ENCODE measurements at places on chromosomes 11 and 22.

DNA sequence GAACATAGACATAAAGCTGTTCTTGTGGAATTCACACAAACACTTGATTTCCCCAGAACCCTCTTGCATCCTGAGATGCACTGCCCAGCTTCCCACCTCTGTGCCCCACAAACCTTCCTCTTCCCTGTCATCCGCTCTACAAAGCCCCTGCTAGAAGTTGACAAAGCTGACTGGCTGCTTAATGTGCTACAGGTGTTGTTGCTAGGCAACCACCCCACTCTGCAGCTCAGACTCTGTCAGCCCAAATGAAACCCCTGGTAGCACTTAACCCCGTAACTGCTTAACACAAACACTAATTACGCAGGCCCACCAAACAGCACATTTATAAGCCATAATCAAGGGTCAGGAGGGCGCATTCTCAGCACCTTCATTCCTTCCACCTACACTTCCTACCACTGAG, 172.0 kb upstream of the CADM1 start:
- DNase-seq = no peak

DNA sequence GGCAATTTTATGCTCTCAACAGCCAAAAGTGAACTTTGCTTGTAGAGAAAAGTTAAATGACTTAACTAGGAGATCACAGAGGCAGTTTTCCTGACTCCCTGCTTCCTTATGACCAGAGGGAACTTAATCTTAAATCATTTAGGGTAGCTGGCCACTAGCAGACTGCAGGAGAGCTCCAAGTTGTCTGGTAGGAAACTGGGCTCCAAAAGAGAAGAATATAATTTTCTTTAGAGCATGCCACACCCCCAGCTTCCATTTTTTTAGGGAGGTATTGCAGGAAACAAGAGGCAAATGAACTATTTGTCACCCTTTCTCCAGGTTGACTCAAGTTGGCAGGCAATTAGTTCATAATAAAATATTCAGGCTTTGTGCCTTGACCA, 2.6 kb downstream of the METTL15 start:
- no peak for DNase-seq

GRCh38 chr11:5272395-5273017, 2.8 kb upstream of the HBE1 start:
- no peak for DNase-seq

DNA sequence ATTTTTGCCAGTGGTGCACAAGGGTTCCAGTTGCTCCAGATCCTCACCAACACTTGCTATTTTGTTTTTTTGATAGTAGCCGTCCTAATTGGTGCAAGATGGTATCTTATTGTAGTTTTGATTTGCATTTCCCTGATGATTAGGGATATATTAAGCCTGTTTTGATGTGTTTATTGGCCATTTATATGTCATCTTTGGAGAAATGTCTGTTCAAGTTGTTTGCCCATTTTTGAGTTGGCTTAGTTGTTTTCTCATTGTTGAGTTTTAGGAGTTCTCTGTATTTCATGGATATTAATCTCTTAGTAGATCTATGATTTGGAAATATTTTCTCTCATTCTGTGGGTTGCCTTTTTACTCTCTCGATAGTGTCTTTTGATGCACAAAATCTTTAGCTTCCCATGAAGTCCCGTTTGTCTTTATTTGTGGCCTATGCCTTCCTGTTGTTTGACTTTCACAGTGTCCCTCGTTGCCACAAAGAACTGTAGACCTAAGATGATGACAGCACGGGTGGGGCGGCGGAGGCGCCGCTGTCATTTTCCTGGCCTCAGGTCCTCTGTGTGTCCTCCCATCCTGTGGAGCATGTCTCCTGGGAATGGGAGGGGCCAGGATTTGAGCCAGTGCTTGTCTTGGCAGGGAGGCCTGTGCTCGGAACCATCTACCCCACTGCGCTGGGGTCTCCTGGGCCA, 33.5 kb downstream of the LRP5 start:
- DNase-seq = no peak

GRCh38 chr11:78392854-78393253, 24.8 kb downstream of the GAB2 start:
- no peak for DNase-seq
